ENCODE measurements at places on chromosomes 4 and X. TPM values are rescaled to one million over a fixed set of nuclear protein-coding genes. Genes with fewer than 3 reads are reported as not detected.

Gene CISD2
- polyA plus RNA-seq: 30.6 TPM

- DNase-seq: no peak
These were observed 40.9 kb downstream of the MOB1B start for GRCh38 chr4:70943114-70943513.

Gene CT45A3
- polyA plus RNA-seq: not detected

Gene ADRA2C
- polyA plus RNA-seq: not detected

GRCh38 chr4:32987111-32987510 lies 2266.9 kb downstream of the PCDH7 start:
- DNase-seq: no peak

GRCh38 chr4:113869743-113870375 lies 108.3 kb upstream of the CAMK2D start:
- DNase-seq: no peak

- DNase-seq: peak; percentile 11
These were observed 29.1 kb downstream of the TTC29 start for GRCh38 chr4:146916479-146917076.

GRCh38 chr4:76377481-76377901 lies 43.5 kb downstream of the CCDC158 start:
- no peak for DNase-seq

Gene SSX4B
- not detected for polyA plus RNA-seq

GRCh38 chr4:8050555-8051206 lies 107.9 kb downstream of the ABLIM2 start:
- no peak for DNase-seq

Gene CDX4
- polyA plus RNA-seq: not detected

DNA sequence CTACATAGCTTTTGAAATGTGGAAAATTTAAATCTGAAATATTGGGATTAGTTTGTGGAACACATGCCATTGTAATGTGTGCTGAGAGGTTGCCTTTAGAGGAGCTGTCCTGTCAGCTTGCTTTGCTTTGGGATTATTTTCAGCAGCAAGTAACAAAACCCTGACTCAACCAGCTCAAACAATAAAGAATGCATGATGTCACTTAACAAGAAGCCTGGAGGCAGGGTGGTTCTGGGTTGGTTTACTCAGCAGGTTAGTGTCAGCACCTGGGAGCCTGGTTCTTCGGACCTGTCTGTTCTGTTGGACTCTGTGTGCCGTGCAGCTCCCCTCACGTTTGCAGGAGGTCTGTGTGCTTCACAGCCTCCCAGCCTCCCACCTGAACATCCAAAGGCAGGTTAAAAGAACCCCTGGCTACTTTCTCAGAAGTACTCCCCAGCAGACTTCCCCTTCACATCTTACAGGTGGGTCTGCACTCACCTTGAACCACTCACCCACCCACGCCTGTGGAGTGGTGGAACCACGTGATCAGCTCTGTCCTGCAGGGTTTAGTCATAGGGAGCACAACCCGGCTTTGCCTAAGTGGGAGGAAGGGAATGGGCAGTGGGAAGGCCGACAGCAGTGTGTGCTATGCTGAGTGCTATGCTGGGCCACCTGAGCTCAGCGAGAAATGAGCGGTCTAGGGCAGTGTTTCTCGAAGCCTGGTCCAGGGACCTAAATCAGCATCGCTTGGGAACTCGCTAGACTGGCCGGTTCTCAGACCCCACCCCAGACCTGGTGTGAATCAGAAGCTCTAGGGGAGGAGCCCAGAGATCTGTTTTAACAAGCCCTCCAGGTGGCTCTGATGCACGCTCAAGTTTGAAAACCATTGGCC lies 20.4 kb downstream of the TMEM131L start:
- DNase-seq: peak; percentile 76

DNA sequence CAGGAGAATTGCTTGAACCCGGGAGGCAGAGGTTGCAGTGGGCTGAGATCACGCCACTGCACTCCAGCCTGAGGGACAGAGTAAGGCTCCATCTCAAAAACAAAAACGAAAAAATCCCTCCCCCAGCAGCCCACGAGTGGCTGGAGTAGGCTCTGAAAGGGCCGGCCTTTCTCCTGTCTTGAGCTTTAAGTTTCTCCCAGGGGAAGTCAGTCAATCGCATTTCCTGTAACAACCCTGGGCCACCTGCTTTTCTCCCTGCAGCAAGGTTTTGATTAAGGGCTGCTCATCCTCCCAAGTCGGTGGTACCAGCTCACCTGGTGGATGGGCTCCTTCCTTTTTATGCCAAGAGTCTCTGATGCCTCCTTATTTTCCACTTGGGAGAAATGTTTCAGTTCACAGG lies 2.0 kb upstream of the NYX start:
- DNase-seq: no peak
